ENCODE measurements at places on chromosomes 7 and 10. TPM values are rescaled to one million over a fixed set of nuclear protein-coding genes. Genes with fewer than 3 reads are reported as not detected.

FRAT1 gene
- 2.6 TPM for total RNA-seq

NPY gene
- total RNA-seq = 10.5 TPM

SHLD2 gene
- total RNA-seq = 28.7 TPM

ANKRD61 gene
- total RNA-seq = not detected

CSGALNACT2 gene
- 28.9 TPM for total RNA-seq

SERPINE1 gene
- 0.27 TPM for total RNA-seq

NUTM2D gene
- 5.1 TPM for total RNA-seq

WNT8B gene
- total RNA-seq = not detected

STAG3 gene
- 1.5 TPM for total RNA-seq

COL26A1 gene
- 16.3 TPM for total RNA-seq

VGF gene
- 21.2 TPM for total RNA-seq

SGCE gene
- 118 TPM for total RNA-seq

NUTM2E gene
- 0.45 TPM for total RNA-seq

DENND2A gene
- 31.7 TPM for total RNA-seq

ADAM8 gene
- 1.6 TPM for total RNA-seq

ASB10 gene
- total RNA-seq = not detected

GBX1 gene
- not detected for total RNA-seq

HOXA9 gene
- not detected for total RNA-seq

ABCB1 gene
- total RNA-seq = 10.4 TPM

ABCC2 gene
- total RNA-seq = 0.73 TPM

LRRC4 gene
- 21.4 TPM for total RNA-seq

DPP6 gene
- 52.4 TPM for total RNA-seq

ANAPC16 gene
- total RNA-seq = 37.3 TPM

HOXA5 gene
- not detected for total RNA-seq

SEMA3D gene
- 39.2 TPM for total RNA-seq

GRID2IP gene
- 3.5 TPM for total RNA-seq

FAM237B gene
- not detected for total RNA-seq

CFAP58 gene
- total RNA-seq = 0.45 TPM

NEURL1 gene
- total RNA-seq = 16.8 TPM

LRRC61 gene
- 8.2 TPM for total RNA-seq

RNF32 gene
- 1.4 TPM for total RNA-seq

CNPY1 gene
- 19.4 TPM for total RNA-seq

DOCK1 gene
- 47.7 TPM for total RNA-seq

HTR5A gene
- total RNA-seq = 2.1 TPM

SLC18A2 gene
- total RNA-seq = 6.5 TPM

DNAH11 gene
- 6.9 TPM for total RNA-seq

CHST3 gene
- 22.0 TPM for total RNA-seq

PCLO gene
- total RNA-seq = 66.6 TPM

MMRN2 gene
- total RNA-seq = 5.2 TPM

HYAL4 gene
- total RNA-seq = not detected

MMP21 gene
- total RNA-seq = 0.09 TPM

ANKRD22 gene
- total RNA-seq = not detected

AKR1C4 gene
- total RNA-seq = not detected

SAMD9 gene
- 1.5 TPM for total RNA-seq

TMEM270 gene
- total RNA-seq = not detected

DPYSL4 gene
- 44.5 TPM for total RNA-seq

C7orf57 gene
- total RNA-seq = 2.4 TPM

CTTNBP2 gene
- 63.5 TPM for total RNA-seq

MICALL2 gene
- total RNA-seq = 13.5 TPM

GNAT3 gene
- total RNA-seq = 2.1 TPM

NODAL gene
- total RNA-seq = 1.00 TPM

IL2RA gene
- not detected for total RNA-seq

ELAPOR2 gene
- 41.9 TPM for total RNA-seq

ADK gene
- 44.1 TPM for total RNA-seq
